NK-92 treated with Interleukin-12 subunit alpha and Interleukin-12 subunit beta, amount 100 ng/mL, for 24 hours (cell line): ENCODE measurements at places on chromosomes 2 and 18.
A peak's percentile ranks its signal among the peaks of the same experiment; 100 is the strongest.

DNA sequence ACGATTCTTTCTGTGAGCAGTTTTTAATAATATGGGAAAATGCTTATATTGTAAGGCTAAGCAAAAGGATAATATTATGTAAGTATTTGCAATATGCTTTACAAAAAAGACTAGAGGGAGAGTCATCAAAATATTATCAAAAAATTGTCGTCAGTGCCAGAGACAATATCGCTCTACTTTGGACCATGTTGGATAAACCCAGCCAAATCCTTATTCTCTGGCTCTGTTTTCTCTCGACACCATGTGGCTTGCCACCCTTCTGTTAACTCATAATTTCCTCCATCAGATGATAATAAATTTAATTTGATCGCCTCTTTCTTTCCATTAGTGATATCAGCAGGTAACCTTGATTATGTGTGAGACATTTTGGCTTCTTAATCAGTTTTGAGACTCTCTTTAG is 129.9 kb downstream of the CDC42EP3 start:
- DNase-seq = no peak

DNA sequence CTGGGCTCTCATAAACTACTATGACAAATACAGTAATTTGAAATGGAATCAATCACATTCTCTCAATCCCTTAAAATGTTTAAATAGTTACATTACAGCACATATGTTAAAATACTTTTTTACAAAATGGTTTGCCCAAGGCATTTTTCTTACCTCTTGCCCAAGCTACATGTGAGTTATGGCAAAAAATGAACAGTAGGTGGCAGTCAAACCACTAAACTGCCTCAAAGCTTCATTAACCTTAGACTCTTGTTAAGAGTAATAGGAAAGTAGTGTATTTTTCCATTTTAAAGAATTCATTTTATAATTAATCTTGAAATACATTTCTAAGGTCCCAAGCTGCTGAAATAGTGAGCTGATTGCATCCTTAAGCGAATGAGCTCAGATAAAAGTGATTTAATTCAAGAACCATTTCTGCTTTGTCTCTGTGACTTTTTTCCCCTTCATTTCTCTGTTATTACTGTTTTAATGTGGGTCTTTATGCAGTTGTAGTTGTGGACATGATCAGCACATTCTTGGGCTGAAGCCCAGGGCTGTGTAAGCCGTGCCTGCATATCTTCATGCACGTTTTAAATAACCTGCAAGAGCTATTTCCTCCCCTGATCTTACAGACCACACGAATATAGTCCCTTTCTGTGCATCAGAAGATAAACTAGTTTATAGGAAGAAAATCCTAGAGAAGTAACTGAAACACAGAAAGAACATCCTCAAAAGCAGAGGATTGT is 311.8 kb downstream of the LNPK start:
- no peak for DNase-seq

GRCh38 chr2:439077-439476 is 151.2 kb upstream of the ALKAL2 start:
- no peak for DNase-seq

GRCh38 chr2:112828251-112828691 is 8.3 kb downstream of the IL1B start:
- no peak for DNase-seq

GRCh38 chr2:74881626-74882298 is 47.8 kb downstream of the HK2 start:
- DNase-seq = no peak

- no peak for DNase-seq
Measured at GRCh38 chr2:42108852-42109251, 60.3 kb upstream of the EML4 start.

DNA sequence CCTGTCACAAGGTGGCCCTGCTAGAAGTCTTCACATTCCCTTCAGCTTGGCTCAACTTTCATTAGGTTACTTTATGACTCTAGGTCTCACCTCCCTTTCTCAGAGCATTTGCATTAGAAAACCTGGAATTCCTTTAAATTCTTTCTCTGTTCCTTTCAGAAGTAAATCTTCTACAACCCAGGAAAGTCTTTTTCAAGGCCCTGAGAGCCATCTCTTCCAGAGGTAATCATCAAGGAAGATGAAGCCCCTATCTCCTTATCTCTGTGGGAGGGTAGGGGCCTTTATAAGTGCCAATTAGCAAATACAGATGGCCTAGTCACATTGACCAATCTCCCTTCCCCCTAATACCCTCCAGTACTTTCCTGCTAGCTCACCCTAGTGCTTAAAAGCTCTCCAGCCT is 848.0 kb upstream of the FAM98A start:
- no peak for DNase-seq

DNA sequence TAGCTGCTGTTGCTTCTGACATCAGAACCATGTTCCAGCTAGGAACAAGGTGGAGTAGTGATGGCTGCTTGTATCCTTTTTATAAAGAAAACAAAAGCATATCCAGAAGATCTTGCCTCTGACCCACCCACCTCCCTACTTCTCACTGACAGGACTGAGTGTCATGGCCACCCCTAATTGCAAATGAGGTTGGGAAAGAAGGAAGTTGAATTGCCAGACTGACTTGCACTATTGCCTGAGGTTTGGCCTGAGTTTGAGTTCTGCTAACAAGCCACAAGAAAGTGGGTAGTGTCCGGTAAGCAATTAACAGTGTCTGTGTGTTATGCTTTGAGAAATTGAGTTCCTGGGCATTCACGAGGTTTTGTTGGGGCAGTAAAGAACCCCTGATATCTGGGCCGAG is 22.8 kb downstream of the SGPP2 start:
- DNase-seq = no peak

DNA sequence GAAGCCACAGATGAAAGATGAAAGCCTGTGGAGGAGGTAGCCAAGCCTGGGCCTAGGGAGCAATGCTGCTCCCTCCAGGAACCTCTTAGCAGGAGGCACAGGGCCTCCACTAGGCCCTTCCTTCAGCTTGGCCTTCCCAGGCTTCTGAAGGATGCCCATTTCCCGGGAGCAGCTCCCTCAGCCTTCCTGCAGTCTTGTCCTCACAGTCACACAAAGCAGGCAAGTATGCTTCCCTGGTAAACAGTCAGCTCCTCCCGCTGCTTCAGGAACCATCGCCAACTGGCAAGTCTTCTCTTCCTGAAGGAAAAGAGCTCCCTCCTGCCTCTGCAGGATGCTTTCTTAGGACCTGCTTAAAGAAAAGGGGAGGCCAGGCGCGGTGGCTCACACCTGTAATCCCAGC is 53.2 kb downstream of the SMAD7 start:
- no peak for DNase-seq

- peak; percentile 39 for DNase-seq
Measured at GRCh38 chr2:218658671-218659257, 659 bp downstream of the ZNF142 start.

DNA sequence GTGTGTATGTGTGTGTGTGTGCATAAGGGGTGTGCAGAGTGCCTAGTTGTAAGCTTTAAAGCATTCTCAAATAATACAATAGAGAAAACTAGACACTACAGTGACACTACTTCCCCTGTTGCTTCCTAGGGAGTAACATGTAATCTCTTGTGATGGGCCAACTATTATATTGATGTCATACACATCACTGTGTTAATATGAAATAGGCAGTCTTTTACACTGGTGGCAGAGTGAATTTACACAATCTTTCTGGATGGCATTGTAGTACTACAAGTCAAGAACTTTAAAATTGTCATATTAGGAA is 488.0 kb upstream of the ZEB2 start:
- no peak for DNase-seq

GRCh38 chr2:158740127-158740526 is 55.0 kb upstream of the DAPL1 start:
- no peak for DNase-seq

DNA sequence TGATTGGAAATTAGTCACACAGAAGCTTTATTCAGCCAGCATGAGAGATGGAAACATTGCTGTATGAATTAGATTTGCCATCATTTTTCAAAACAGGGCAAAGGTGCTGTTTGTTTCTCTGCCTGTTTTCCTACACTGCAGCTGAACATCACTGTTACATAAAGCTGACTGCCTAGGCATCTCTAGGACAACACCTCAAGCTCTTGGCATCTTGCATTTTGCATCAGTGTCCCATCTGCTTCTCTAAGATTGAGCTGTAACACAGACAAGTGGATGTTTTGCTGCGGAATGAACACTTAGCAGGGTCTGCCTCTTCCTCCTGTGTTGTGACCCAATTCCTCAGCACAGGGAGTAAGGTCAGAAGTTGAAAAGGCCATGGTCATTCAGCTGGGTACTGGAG is 4.9 kb downstream of the CCT7 start:
- no peak for DNase-seq

- no peak for DNase-seq
Measured at GRCh38 chr2:191670076-191670475, 7.9 kb upstream of the NABP1 start.
